Activated CD4-positive, alpha-beta T cell treated with anti-CD3 and anti-CD28 coated beads, Interleukin-2, amount 10 ng/mL, durations not matched to agents 7 days and 5 days (primary cell): ENCODE measurements at places on chromosomes 11 and 22. TPM values are rescaled to one million over a fixed set of nuclear protein-coding genes. Genes with fewer than 3 reads are reported as not detected.

DNA sequence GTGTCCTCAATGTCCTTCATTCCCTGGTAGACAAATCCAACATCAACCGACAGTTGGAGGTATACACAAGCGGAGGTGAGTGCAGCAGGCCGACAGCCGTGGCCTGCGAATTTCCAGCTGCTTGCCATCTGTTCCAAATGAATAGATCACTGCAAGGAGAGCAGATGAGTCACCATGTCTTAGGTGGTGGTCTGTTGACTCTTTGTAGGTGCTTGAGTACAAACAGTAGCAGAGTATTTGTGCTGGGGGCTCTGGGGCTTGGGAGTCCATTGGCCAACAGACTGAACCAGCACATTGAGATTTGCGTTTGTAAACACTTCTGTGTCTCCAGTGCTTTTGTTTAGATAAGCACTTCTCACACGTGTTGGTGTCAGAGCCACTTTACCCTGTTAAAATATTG, 21.1 kb downstream of the EIF3L start:
- H3K27me3 ChIP-seq = no peaks in the 10 kb centered on the region
- peaks cover 43% of the 10 kb centered on the region for H3K36me3 ChIP-seq
- DNase-seq = no peak
- no peak overlapping the region for H3K27ac ChIP-seq
- no peaks in the 10 kb centered on the region for H3K4me1 ChIP-seq

DNA sequence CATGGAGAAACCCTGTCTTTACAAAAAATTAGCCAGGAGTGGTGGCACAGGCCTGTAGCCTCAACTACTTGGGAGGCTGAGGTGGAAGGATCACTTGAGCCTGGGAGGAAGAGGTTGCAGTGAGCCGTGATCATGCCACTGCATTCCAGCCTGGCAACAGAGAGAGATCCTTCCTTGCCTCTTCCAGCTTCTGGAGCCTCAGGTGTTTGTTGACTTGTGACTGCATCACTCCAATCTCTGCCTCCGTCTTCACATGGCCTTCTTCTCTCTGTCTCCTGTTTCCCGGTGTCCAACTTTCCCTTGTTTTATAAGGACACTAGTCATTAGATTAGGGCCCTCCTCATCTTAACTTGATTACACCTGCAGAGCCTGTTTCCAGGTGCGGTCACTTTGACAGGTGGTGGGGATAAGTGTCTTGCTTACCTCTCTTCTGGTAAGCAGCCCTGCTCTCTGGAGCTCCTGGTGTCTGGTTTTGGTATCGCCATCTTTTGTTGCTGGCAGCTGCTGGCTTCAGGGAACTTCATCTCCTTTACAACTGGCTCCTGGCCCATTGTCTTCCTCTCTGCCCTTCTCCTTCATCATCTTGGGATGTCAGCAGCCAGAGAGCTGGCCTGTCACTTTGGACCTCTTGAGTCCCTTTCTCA, 8.2 kb upstream of the USP2 start:
- H3K27me3 ChIP-seq = peaks cover 15% of the 10 kb centered on the region
- no peak for DNase-seq
- H3K36me3 ChIP-seq = no peaks in the 10 kb centered on the region
- H3K27ac ChIP-seq = no peak overlapping the region
- H3K4me3 ChIP-seq = no peak overlapping the region

DNA sequence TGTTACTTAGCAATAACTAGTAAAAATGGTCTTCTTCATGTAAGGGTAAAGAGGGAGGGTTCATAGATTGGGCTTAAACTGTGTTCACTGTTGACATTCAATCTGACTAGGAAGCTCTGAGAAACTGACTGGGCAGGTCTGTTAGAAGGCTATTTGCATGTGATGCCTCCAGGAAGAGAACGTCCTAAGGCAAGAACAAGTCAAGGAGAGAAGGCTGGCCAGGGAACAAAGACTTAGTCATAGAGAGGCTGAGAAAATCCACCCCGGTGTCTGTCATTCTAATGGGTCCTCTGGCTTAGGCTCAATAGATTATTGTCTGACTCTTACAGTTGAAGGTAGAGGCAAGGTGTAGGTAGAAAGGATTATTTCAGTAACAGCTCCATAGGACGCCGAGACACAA, 50.3 kb upstream of the CD44 start:
- no peak for DNase-seq
- peaks cover 5% of the 10 kb centered on the region for H3K27me3 ChIP-seq
- H3K4me1 ChIP-seq = peaks cover 62% of the 10 kb centered on the region
- no peak overlapping the region for H3K27ac ChIP-seq
- peaks cover 11% of the 10 kb centered on the region for H3K36me3 ChIP-seq

Gene NXPE2
- total RNA-seq = not detected

GRCh38 chr11:64485074-64485473, 105.9 kb upstream of the SLC22A12 start:
- no peak for DNase-seq
- no peaks in the 10 kb centered on the region for H3K4me1 ChIP-seq
- H3K36me3 ChIP-seq = no peaks in the 10 kb centered on the region
- no peak overlapping the region for H3K4me3 ChIP-seq
- H3K27me3 ChIP-seq = peaks cover 16% of the 10 kb centered on the region

Gene GGTLC3
- not detected for total RNA-seq

DNA sequence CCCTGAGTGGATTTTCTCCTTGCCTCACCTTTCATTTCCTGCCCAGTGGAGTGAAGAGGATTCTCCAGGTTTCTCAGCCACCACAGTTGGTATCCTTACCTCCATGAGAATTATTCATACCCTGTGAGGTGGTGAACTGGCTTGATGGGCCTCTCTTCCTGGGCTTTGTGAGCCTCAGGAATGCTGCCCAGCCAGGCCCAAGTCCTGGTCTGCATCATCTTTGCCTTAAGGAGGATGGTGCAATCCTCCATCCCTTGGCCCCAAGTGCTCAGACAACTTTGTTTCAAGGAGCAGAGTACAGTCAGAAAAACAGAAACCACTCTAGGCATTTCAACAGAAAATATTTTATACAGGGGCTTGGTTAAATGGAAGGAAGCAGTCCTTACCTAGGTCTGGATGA, 114.2 kb upstream of the CADM1 start:
- no peak overlapping the region for H3K27ac ChIP-seq
- no peaks in the 10 kb centered on the region for H3K27me3 ChIP-seq
- H3K4me3 ChIP-seq = no peak overlapping the region
- DNase-seq = no peak
- no peaks in the 10 kb centered on the region for H3K4me1 ChIP-seq

Gene NAV2
- 0.29 TPM for total RNA-seq

DNA sequence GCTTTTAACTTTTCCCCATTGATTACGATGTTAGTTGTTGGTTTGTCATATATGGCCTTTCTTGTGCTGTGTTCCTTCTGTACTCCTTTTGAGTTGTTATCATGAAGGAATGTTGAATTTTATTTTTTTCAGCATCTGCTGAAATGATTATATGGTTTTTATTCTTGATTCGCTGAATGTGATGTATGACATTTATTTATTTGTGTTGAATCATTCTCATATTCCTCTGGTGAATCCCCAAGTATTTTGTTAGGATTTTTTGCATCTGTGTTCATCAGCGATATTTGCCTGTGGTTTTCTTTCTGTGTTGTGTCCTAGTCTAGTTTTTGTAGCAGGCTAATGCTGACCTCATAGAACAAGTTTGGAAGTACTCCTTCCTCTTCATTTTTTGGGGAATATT, 78.2 kb downstream of the GGT1 start:
- H3K4me1 ChIP-seq = no peaks in the 10 kb centered on the region
- DNase-seq = no peak
- no peak overlapping the region for H3K4me3 ChIP-seq
- no peaks in the 10 kb centered on the region for H3K36me3 ChIP-seq
- H3K27ac ChIP-seq = no peak overlapping the region

DNA sequence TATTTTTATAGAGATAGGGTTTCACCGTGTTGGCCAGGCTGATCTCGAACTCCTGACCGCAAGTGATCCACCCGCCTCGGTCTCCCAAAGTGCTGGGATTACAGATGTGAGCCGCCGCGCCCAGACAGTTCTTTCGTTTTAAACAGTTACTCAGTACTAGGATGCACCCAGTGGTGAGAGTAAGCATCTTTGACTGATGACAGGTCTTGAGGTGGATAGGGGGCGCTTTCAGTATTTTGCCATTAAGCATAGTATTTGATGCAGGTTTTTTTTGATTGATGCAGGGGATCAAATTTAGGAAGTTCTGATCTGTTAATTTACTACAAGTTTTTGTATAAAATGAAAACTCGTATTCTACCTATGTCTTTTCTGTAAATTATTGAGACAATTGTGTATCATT, 13.2 kb upstream of the TRIM34 start:
- no peaks in the 10 kb centered on the region for H3K36me3 ChIP-seq
- peaks cover 15% of the 10 kb centered on the region for H3K4me1 ChIP-seq
- no peak overlapping the region for H3K4me3 ChIP-seq
- H3K27me3 ChIP-seq = no peaks in the 10 kb centered on the region
- no peak for DNase-seq
- no peak overlapping the region for H3K27ac ChIP-seq

GRCh38 chr11:68032997-68033707, 2.7 kb downstream of the NDUFS8 start:
- peaks cover 47% of the 10 kb centered on the region for H3K4me1 ChIP-seq
- no peak for DNase-seq
- H3K4me3 ChIP-seq = no peak overlapping the region

DNA sequence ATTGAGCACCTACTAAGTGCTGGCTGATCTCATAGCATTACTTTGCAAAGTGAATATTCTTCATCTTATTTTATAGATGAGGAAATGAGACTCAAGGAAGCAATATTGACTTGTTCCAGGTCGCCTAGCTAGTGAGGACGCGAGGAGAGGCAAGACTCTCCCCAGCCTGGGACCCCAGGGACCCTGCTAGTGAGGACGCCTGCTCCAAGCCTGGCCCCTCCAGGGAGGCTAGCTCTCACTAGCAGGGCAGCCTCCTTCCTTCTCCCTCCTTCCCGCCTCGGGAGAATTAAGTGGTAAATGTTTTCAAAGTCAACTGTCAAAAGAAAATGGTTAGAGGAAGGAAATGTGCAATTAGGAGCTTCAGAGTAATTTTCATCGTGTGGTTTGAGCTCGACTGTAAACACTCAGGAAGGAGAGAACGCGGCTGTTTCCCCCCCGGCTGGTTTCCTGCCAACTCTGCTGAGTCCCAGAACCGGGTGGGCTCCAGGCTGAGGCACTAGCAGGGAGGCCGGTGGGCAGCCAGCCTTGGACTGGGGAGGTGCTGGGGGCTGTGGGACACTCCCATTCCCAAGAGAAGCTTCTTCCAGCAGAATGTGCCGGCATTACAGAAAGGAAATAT, 17.9 kb downstream of the MYEOV start:
- H3K4me3 ChIP-seq = no peak overlapping the region
- peak; percentile 43 for DNase-seq
- H3K4me1 ChIP-seq = peaks cover 22% of the 10 kb centered on the region
- H3K27me3 ChIP-seq = no peaks in the 10 kb centered on the region
- peak overlapping the region; percentile 83 for H3K27ac ChIP-seq
- H3K36me3 ChIP-seq = no peaks in the 10 kb centered on the region

DNA sequence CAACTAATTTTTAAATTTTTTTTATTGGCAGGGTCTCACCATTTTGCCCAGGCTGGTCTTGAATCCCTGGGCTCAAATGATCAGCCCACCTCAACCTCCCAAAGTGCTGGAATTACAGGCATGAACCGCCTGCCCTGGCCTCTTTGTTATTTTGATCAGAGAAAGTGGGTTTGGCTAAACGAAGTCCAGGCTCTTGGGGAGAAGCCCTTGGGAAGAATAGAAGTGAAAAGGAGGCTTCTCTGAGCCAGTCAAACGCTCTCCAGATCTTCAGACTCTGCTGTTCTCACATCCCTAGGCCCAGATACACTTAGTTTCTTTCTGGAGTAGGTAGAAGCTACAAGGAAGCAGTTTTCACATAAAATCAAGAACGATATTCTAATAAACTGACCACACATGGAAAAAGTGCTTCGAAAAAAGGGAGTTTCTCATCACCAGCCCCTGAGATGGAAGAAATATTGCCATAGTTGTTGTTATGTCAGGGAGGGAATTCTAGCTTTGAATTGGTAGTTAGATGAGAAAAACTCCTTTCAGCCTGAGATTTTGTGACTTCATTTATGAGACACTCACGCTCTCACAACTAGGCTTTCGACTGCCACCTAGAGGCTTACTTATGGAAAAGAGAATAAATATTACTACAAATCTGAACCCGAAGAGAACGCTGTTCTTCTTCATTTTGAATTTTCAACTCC, 41.7 kb upstream of the AQP11 start:
- no peak overlapping the region for H3K27ac ChIP-seq
- no peaks in the 10 kb centered on the region for H3K27me3 ChIP-seq
- H3K36me3 ChIP-seq = no peaks in the 10 kb centered on the region
- H3K4me3 ChIP-seq = no peak overlapping the region
- H3K4me1 ChIP-seq = peaks cover 2% of the 10 kb centered on the region

GRCh38 chr11:64291752-64292459, 804 bp downstream of the KCNK4 start:
- no peak for DNase-seq
- H3K27ac ChIP-seq = no peak overlapping the region
- H3K36me3 ChIP-seq = peaks cover 4% of the 10 kb centered on the region
- peaks cover 56% of the 10 kb centered on the region for H3K27me3 ChIP-seq
- H3K4me1 ChIP-seq = peaks cover 13% of the 10 kb centered on the region

DNA sequence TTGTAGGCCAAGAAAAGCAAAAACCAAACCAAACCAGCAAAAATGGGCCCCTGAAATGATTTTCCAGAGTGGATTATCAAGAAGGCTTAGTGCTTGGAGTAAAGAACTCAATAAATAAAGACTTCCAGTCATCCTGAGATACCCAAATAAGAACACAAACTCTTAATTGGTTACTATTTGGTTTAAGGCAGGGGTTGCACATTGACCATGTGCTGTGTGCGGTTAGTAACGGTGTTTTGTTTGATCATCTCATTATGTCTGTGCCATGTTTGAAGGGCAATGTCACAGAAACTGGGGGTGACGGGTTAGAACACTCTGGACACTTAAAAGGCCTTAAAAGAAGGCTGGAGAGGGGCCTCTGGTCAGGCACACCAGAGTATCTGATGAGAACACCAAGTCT, 9.7 kb upstream of the MICAL3 start:
- no peak overlapping the region for H3K4me3 ChIP-seq
- H3K27ac ChIP-seq = no peak overlapping the region
- DNase-seq = no peak
- H3K27me3 ChIP-seq = peaks cover 4% of the 10 kb centered on the region
- no peaks in the 10 kb centered on the region for H3K36me3 ChIP-seq

DNA sequence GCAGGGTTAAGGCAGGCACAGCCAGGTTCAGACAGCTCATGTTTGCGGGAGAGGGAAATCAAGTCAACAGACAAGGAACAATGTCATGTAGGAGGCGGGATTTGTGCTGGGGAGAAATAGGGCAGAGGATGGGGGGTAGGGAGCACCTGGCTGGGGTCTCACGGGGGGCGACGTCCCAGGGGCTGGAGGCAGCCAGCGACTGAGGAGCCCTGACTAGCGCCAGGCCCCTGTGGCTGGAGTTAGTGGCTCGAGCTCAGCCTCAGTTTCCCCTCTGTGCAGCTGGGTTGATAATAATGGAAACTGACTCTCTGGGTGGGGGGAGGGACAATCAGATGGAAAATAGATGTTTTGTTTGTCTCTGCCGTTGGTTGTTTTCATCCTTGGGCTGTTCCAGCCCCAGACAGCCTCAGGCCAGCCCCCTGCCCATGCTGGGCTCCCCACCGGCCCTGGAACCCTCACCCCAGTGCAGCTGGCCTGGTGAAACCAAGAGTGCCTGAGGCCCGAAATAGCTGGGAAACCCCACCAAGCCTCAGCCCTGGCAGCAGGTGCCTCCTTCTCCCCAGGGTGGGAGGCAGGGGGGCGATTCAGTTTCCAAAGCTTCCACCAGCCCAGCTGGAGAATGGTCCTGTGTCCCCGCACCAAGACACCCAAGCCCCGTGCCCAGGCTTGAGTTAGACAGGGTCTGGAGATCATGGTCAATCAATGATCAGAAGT, 44.1 kb downstream of the IGLL5 start:
- H3K36me3 ChIP-seq = no peaks in the 10 kb centered on the region
- DNase-seq = no peak
- H3K4me3 ChIP-seq = no peak overlapping the region
- H3K4me1 ChIP-seq = peaks cover 44% of the 10 kb centered on the region
- H3K27ac ChIP-seq = peak overlapping the region; percentile 58

Gene LIPT2
- 3.0 TPM for total RNA-seq
